ENCODE measurements at places on chromosomes 2 and 18.

- DNase-seq: no peak
These were observed 124.1 kb downstream of the METTL8 start for GRCh38 chr2:171309455-171310286.

- DNase-seq: no peak
These were observed 42.5 kb downstream of the DCDC2C start for GRCh38 chr2:3745920-3746319.

DNA sequence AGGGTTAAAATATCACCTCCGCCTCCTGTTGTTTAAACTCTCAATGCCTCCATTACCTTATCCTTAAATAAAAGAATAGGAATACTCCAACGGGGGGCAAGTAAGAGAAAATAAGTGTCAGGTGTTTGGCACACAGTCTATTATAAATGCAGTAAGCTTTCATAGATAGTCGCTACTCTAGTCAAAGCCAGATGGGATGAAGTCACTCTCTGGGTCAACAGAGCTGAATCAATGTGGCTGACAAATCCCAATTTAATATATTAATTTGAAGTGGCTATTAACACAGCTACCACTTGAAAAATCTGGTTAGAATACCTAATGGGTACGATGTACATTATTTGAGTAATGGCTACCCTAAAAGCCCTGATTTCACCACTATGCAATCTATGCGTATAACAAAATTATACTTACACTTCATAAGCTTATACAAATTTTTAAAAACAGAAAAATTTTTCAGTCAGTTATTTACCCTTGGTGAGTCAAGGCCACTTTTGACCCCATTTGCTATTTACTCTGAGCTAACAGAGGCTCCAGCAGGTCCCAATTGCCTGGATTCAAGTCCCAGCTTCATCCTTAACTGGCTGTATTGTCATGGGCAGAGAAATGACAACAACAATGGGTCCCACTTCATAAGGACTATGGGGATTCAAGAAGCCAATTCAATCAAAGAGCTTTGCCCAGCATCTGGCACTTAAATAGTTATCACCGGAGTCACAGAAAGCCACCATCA lies 167.5 kb upstream of the PID1 start:
- no peak for DNase-seq

DNA sequence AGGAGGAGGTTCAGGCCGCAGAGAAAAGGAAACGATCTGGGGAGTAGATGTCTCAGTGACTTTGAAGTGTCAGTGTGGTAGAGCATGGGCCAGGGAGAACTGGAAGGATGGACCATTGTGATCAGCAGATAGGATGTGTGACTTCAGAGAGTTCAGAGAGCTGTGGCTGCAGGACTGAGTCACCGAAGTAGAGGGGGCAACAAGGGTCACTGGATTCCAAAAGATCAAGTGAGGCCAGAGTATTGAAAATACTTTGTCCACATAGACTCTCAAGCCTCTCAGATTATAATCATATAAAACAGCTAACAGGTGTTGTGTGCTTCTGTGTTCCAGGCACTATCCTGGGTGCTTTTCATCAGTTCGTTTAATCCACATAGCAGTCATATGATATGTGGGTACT lies 99.4 kb downstream of the CRIM1 start:
- DNase-seq: no peak

DNA sequence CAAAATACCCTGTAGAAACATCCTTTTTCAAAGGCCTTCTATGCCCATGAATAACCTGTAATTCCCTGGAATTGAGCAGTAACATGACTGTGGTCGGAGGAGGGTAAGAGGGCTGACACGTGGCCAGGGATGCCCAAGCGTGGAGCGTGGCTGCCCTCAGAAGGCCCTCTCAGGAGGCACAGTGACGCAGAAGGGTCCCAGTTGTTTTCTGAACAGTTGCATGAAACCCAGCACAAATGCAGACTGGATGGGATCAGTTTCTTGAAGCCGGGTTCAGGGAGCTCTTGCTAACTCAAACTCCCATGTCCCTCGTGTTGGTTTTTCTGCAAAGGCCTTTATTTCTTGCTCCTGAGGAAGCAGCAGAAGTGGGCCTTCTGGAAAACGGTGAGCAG lies 237.0 kb downstream of the ALPK2 start:
- DNase-seq: no peak

DNA sequence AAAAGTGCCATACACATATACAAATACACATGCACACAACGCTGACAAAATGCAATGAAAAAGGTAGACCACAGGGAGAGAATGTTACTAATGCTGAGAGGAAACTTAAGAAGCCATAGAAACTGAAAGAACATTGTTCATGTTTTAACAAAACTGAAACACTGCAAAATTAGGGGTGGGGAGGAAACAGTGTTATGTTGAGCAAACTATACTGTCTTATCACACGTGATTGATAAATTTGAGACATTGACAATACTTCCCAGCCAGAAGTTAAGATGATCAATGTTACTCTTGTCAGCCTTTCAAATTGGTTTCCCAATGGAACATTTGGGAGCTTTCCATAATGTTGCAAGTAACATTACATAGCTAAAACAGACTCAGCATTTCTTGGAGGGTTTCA lies 165.5 kb downstream of the L3MBTL4 start:
- DNase-seq: no peak

DNA sequence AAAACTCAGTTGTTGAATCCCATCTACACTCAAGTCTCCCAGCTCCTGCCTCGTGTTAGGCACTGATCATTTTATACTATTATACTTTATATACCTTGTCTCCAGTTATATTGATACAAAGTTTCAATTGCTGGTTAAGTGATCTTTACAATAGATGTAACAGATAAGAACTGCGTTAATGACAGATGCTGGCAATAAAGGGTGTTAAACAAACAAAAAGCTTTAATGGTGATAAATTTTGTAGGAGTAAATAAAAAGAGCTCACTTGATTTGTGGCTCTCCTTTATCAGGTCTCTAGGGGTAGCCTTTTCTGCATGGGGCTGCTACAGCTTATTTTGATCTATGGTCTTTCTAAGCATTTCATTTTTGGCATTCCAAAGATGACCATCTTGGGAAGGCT lies 106.9 kb upstream of the GAREM1 start:
- DNase-seq: no peak

DNA sequence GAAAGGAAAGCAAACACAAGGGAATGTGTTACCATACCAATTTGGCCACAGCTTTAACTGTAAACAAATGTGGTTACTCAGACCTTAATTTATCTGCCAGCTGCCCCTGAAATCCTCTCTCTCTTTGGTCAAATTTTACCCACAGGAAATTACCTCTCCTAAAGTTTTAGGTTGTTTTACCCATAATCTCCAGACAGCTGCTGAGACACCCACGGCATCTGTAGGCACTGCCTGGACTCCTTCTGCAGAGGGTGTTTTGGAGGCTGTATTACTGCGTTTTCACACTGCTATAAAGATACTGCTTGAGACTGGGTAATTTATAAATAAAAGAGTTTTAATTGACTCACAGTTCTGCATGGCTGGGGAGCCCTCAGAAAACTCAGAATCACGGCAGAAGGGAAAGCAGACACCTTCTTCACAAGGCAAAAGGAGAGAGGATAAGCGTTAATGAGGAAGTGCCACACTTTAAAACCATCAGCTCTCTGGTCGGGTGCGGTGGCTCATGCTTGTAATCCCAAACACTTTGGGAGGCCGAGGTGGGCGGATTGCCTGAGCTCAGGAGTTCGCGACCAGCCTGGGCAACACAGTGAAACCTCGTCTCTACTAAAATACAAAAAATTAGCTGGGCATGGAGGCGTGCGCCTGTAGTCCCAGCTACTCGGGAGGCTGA lies 677.5 kb upstream of the FSHR start:
- no peak for DNase-seq

DNA sequence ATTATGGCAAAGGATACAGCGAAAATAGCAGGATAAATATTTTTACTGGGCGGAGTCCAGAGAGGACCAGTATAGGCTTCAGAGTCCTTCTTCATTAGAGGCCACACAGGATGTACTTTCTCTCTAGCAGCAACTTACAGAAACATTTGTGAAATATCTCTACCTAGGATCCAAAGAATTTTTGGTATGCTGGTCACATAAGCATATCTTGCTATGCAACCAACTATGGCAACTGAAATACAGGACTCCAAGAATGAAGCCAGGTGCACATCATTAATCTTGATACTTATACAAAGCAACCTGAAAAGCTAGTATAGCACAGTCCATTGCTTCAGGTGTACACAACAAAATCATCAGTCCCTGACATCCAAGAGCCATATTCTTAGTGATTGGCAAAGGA lies 59.1 kb upstream of the NABP1 start:
- DNase-seq: no peak

GRCh38 chr2:44250376-44250775 lies 24.9 kb upstream of the SLC3A1 start:
- no peak for DNase-seq

DNA sequence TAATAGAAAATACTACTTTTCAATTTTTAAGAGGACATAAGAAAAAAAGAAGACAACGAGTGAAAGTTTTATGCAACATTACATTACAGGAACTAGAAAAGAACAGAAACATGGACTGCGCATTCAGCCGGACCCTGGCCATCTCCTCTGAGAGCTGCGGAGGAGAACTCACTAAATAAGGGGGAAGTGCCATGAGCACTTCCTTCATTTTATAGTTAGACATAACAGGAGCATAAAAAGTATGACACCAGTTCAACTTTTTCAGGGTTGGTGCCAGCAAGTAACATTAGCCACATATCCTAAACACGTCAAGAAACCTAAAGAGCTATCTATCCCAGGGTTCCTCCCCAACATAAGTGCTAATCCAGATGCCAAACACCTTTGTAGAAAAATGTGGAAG lies 78.0 kb upstream of the SERTAD2 start:
- no peak for DNase-seq

GRCh38 chr18:24799720-24800119 lies 339.3 kb downstream of the HRH4 start:
- DNase-seq: no peak

GRCh38 chr2:218993345-218994315 lies at the start of gene CRYBA2:
TSS of gene CRYBA2 (minus strand) at chr2:218993422. CDS start at chr2:218993176, 246 bp downstream.
- DNase-seq: no peak

GRCh38 chr2:55550368-55551102 lies 31.0 kb downstream of the CFAP36 start:
- DNase-seq: no peak

DNA sequence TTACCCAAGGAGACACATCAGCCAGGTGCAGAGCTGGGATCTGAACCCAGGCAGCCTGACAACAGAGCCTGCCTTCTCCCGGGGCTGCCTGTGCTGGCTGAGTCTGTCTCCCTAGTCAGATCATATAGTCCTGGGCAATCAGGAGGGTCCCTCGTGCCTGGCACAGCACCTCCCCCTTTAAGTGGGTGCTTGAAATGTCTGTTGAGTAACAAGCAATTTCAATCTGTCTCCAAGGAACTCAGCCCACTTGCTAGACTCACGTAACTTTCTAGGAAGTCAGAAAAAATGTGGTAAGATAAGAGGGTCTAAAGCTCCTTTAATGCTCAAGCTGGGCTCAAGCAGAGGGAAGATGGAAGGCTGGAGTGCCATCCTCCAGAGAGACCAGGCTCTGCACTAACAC lies 51.9 kb downstream of the REEP1 start:
- DNase-seq: no peak

DNA sequence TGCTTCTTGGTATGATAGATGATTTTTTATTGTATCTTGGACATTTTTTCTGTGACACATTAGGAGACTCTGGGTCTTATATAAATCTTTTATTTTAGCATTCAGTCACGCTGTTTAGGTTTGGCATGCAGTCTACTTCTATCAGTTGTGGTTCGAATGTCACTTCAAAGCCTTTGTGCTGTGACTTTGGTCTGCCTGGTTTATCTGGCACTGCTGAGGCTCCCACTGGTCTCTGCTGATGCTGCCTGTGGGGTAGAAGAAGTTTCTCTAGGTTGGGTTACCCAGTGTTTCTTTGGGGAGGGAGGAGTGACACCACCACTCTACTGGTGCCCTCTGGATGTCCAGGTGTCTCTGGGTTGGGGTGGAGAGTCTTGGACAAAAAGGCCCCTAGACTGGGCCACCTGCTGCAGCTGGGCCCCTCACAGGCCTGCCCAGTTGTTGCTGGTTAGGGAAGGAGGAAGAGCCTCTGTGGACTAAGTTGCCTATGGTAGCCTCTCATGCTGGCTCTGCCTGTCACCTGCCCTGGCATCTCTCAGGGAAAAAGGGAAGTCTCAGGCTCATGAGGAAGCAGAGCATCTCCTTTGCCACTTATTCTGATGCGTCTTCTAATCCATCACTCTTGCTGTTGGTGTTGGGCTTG lies 115.4 kb upstream of the HS6ST1 start:
- DNase-seq: no peak

DNA sequence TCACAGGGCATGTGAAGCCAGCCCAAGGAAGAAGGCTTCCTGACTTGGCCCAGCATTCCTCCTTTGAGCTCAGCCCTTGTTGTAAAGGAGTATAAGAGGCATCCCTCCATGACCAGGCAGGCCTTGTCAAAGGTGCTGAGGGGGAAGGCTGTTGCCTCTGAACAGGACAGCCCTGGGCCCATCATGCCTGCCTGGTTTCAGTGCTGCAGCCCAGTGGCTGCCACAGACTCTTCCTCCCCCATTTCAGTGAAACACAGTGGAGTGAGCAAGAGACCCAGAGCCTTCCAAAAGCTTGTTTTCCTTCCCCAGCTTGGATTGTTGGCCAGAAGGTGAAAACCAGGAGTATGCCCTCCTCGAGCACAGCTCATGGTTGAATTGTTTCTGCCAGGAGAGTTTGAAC lies 19.9 kb upstream of the RPL37A start:
- no peak for DNase-seq

DNA sequence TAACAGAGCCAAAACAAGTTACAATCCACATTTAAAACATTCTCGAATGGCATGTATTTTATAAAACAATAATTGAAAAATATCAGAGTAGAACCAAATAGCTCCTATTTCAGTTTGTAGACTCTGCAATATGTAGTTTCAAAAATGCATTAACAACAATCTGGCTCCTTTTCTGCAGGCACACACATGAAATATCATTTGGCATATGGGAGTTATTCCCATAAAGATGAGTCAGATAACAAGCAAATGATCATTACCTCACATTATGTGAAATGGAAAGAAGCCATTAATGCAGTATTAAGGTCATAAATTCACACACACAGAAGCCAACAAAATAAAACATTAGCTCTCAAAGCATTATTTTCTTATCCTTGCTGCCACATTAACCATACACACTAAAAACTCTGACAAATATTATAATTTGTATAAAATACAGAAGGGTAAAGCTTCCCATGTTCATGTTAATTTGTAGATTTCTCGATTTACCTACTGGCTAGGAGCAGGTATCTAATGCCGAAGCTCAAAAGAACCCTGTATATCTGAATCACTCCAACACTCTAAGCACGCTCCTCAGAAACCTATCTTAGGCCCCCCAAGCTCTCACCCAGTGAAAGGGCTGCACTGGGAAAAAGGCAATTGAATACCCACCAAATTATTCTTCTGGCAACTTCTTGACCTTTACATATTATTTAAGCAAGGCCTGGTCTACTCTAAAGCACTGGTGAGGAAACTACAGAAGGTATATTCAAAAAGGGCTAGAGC lies 13.8 kb downstream of the NBAS start:
- no peak for DNase-seq

DNA sequence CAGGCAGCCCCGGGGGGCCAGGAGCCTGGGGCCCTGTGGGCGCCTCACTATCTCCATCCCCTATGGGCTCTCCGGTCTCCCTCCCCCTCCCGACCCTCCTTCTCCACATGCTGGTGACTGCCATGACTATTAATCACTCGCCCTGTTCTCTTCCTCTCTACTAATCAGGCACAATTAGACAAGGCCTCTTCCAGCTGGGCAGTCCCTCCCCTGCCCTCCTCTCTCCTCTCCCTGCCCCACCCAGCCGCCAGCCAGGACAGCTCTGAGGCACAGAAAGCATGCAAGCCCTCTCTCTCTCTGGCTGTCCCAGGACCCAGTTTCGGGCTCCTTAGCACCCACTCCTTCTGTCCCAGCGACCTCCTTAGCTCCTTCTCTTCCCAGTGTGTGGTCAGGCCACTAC lies 5.8 kb downstream of the ASIC4 start:
- no peak for DNase-seq
